ENCODE measurements at places on chromosomes 7 and 10. TPM values are rescaled to one million over a fixed set of nuclear protein-coding genes. Genes with fewer than 3 reads are reported as not detected.

EPO gene
- not detected for total RNA-seq

CD36 gene
- total RNA-seq, result 81.0 TPM

ASZ1 gene
- not detected for total RNA-seq

OPN4 gene
- total RNA-seq, result 0.32 TPM

ABCC2 gene
- total RNA-seq, result 1.9 TPM

LIPJ gene
- not detected for total RNA-seq

CPVL gene
- total RNA-seq, result 8.8 TPM

PRF1 gene
- total RNA-seq, result 0.97 TPM

ZPBP gene
- not detected for total RNA-seq

SFMBT2 gene
- total RNA-seq, result 1.2 TPM

TMEM176B gene
- 4.8 TPM for total RNA-seq

DDC gene
- total RNA-seq, result not detected

IFIT3 gene
- total RNA-seq, result 1.9 TPM

Measured in lower leg skin (tissue), 4 donors.